ENCODE measurements at places on chromosomes 6 and 20.
A peak's percentile ranks its signal among the peaks of the same experiment; 100 is the strongest.

- no peak for DNase-seq
Measured at GRCh38 chr6:118935978-118936703, 1.2 kb upstream of the MCM9 start.

DNA sequence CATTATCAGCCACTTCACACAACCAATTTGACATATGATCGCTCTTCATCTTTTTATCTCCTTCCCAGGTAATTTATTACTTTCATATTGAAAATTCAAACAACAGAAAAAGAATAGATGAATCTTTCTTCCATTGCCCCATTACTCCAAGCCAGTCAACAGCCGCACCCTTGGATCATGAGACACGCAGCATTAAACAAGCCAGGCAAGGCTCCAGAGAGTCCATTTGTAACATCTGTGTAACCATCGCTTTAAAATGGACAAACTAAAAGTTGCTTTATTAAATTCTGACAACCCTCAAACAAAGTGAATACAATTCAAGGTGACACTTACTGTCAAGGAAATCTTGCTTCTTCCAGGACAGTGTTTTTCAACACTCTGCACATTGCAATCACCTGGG lies 200.3 kb downstream of the EPM2A start:
- peak; percentile 32 for DNase-seq

- no peak for DNase-seq
Measured at GRCh38 chr6:150717419-150717818, 117.7 kb downstream of the PLEKHG1 start.

DNA sequence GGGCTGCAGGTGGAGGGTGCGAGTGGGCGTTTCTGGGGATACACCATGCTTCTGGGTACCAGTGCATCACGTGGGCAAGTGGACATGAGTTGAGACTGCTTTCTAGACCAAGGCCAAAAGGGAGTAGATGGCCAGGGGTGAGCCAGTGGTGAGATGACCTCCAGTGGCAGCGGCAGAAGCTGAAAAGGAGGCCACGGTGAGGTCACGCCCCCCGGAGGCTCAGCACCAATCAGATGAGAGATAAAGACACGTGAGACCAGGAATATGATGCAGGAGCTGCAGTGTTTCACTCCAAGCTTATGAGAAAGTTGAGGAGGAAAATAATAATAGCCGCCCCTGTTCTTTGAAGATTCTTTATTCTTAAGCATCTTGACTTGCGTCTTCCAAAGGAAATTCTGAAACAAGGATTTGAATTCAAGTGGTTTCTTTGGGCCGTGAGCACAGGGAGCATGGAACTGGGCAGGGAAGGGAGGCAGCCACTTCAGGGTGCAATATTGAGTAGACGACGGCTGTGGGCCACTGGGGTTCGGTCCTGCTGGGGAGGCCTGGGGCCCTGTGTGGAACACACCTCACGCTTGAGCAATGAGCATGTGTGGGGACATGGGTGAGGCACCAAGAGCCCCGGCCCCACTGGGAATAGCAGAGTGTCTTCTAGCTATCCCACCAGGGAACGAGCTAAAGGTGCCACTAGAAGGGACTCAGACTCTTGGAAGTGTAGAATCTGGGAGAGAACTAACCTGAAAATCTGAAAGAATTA lies 156.7 kb upstream of the LRFN2 start:
- DNase-seq, result no peak

- DNase-seq, result no peak
Measured at GRCh38 chr6:84696166-84696565, 68.2 kb downstream of the TBX18 start.

DNA sequence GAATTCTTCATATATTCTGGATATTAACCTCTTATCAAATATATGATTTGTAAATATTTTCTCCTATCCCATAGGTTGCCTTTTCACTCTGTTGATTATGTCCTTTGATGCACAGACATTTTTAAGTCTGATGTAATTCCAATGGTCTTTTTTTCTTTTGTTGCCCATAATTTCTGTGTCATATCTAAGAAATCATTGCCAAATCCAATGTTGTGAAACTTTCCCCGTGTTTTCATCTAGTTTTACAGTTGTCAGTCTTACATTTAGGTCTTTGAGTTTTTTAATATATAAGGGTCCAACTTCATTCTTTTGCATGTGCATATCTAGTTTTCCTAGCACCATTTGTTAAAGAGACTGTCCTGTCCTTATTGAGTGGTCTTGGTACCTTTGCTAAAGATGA lies 111.5 kb downstream of the SESN1 start:
- no peak for DNase-seq
